ENCODE measurements at places on chromosomes 2 and 18.

GRCh38 chr2:113248997-113249770 is 29.5 kb downstream of the PAX8 start:
- DNase-seq, result peak; percentile 78

DNA sequence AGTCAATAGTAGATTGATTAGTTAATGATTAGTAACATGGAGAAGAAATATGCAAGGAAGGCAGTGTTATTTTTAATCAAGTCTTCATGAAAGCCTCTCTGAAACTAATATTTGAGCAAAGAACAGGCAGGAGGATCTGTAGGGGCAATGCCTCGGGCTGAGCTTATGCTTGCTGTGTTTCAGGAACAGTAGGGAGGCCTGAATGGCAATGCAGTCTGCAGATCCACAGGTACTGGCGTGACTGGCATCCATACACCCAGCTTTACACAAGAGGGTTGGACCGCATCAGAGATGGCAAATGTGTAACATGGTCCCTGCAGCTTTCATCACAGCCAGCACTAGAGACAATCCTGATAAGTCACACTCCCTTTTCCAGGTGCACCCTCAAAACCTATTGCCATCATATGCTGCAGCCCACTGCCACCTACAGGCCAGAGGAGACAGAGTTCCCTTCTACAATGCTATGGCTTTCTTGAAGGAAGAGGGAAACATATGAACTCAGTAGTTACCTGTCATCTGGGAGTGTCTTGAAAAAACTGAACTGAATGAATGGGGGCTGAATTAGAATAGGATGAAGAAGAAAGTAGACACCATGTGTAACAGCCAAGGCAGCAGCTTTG is 582.4 kb upstream of the RAB6C start:
- no peak for DNase-seq

GRCh38 chr2:235698028-235698427 is 204.2 kb downstream of the AGAP1 start:
- DNase-seq, result no peak

DNA sequence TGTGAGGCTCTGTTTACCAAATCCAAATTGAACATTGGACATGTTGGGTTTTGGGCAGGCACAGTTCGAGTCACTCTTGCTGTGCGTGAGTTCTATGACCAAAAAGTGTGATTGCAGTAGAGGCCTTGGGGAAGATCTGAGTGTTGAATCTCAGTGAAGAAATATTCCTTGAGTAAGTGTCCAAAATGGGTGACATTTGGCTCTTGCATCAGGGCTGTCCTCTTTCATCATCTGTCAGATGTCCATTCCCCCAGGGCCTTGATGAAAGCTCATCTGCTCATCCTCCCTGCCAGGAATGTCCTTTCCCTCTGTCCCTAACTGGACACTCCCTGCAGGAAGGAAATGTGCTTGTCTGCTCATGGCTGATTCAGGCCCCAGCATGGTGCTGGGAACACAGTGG is 6.4 kb upstream of the SFTPB start:
- DNase-seq, result no peak

GRCh38 chr18:58793361-58793760 is 71.3 kb upstream of the ZNF532 start:
- no peak for DNase-seq

GRCh38 chr2:163348857-163349380 is 386.9 kb downstream of the FIGN start:
- peak; percentile 96 for DNase-seq

DNA sequence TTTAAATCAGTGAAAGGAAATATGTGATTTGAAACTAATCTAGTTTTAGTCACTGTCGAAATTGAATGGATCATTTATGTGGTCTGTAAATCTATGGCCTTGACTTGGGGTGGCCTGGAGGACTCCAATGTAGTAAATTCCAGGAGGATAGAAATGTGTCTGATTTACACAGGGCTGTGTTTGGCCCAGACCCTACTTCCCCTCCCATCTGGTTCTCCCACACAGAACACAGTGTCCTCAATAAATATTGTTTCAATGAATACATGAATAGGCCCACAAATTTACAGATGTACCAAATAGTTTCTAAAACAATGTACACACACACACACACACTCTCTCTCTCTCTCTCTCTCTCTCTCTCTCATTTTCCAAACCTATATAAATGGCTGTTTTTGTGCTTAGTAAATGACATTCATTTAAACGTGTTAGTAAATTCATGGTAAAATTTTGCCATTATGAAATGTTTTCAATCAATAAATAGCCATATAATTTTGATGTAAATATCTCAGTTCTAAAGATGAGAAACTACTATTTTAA is 1.9 kb downstream of the CCDC68 start:
- DNase-seq, result no peak

DNA sequence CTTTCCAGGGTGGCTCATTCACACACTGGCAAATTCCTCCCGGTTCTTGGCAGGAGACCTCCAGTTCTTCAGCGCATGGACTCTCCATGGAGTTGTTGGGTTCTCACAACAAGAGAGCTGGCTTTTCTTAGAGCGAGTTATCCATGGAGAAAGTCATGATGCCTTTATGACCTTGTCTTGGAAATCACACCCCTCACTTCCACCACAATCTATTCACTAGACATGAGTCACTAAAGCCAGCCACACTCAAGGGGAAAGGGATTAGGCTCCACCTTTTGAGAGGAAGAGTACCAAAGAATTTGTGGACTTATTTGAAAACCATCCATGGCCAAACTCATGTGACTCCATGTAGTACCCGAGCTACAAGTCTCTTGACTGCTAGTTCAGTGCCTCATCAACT is 160.5 kb downstream of the SETBP1 start:
- no peak for DNase-seq

- no peak for DNase-seq
These were observed 211.8 kb downstream of the NEDD4L start for GRCh38 chr18:58255701-58256311.

DNA sequence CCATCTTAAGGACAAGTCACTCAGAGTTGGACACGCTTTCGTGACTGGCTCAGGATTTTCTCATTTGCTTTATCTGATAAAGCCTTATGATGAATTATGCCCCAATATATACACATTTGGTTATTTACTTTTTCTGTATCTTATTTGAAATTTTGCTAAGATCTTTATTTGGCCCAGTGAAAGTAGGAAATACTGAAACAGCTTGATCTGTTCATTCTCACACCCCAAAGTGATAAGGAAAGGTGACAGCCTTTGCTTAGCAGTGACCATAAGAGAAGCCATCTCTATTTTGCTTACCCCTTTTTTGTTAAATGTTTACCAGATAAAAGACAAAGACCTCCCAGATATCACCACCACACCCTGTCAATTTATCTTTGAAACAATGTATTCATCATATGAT is 428.3 kb downstream of the PARD3B start:
- DNase-seq, result no peak

DNA sequence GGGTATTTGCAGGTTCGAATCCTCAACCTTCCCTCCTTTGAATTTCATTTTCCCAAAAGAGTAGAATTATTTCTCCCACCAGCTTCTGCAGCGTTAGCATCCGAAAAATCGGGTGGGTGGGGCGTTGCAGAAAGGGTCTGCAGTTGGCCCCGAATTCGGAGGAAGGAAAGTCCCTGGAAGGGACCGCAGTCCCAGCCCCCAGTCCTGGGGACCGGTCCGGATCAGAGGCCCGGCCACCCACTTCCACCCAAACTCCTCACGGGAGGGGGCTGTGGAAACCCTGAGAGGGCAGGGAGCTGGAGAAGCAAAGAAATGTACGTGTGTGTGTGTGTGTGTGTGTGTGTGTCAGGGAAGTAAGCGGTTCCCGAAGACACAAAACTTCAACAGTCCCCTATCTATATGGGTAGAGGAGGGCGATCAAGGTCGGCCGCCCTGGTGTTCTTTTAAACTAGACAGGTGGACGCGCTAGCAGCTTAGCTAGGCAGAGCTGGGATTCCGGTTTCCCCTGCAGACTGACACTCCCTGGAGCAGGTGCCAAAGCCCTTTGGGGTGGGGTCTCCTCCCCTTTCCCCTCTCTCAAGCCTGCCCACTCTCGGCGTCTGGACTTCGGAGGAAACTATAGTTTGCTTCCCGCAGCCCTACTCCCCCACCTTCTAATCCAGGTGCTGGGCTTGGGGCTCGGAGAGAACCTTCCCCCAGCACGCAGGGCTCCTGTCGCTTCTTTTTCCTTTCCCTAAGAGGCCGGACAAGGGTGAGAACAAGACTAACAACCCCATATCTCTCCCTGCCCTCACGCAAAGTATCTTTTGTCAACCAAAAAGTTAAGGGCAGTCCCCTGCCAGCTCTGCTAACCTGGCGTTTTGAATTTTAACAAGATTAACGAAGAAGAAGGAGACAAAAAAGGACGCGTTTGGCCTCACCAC is 4.8 kb upstream of the ONECUT2 start:
- no peak for DNase-seq
